A375 (cell line): ENCODE measurements at places on chromosomes 4 and X. TPM values are rescaled to one million over a fixed set of nuclear protein-coding genes. Genes with fewer than 3 reads are reported as not detected.

Gene TRIM75
- not detected in 2 replicates for total RNA-seq

Gene ZCCHC12
- not detected in 2 replicates for total RNA-seq

Gene SSX4B
- 0.53 and 1.0 TPM in 2 replicates for total RNA-seq

Gene BRS3
- total RNA-seq, result not detected in 2 replicates

Gene BTK
- not detected in 2 replicates for total RNA-seq

Gene DHRSX
- 7.0 and 10.1 TPM in 2 replicates for total RNA-seq

Gene SSX2B
- 24.9 and 31.2 TPM in 2 replicates for total RNA-seq

Gene CT45A1
- total RNA-seq, result 66.5 and 103 TPM in 2 replicates

Gene AKAP4
- total RNA-seq, result not detected in 2 replicates

Gene AMTN
- not detected in 2 replicates for total RNA-seq

Gene SLIT2
- total RNA-seq, result 1.5 and 2.9 TPM in 2 replicates

Gene HSPA4L
- total RNA-seq, result 2.1 and 3.6 TPM in 2 replicates

Gene CLIC2
- total RNA-seq, result not detected in 2 replicates

Gene CCDC110
- 0.34 TPM in 1 of 2 replicates, not detected in the other for total RNA-seq

Gene COL25A1
- not detected in 2 replicates for total RNA-seq

Gene LNX1
- total RNA-seq, result 3.2 and 3.4 TPM in 2 replicates

Gene TBC1D9
- 9.3 and 13.6 TPM in 2 replicates for total RNA-seq

Gene SRPX2
- 16.0 and 17.7 TPM in 2 replicates for total RNA-seq

Gene MSX1
- 15.8 and 16.7 TPM in 2 replicates for total RNA-seq

Gene STBD1
- total RNA-seq, result 1.9 and 3.2 TPM in 2 replicates

Gene JCHAIN
- total RNA-seq, result not detected in 2 replicates

Gene KDM5C
- 115 and 129 TPM in 2 replicates for total RNA-seq

Gene FHIP1A
- 3.4 and 7.0 TPM in 2 replicates for total RNA-seq

Gene SERTM2
- total RNA-seq, result not detected in 2 replicates

Gene NDST3
- 0.23 TPM in 1 of 2 replicates, not detected in the other for total RNA-seq

Gene ARAP2
- total RNA-seq, result 8.9 and 11.7 TPM in 2 replicates

Gene MAGEA8
- total RNA-seq, result not detected in 2 replicates

Gene MAGEB6B
- not detected in 2 replicates for total RNA-seq

Gene KIAA1210
- total RNA-seq, result not detected in 2 replicates

Gene CCDC158
- not detected in 2 replicates for total RNA-seq

Gene P2RY8
- not detected in 2 replicates for total RNA-seq

Gene TMEM128
- total RNA-seq, result 17.5 and 20.5 TPM in 2 replicates

Gene PPBP
- total RNA-seq, result not detected in 2 replicates

Gene TEX13B
- total RNA-seq, result not detected in 2 replicates

Gene EVC2
- total RNA-seq, result 0.08 TPM in 1 of 2 replicates, not detected in the other

Gene ERCC6L
- 5.2 and 7.0 TPM in 2 replicates for total RNA-seq

Gene TLL1
- 0.11 TPM in 1 of 2 replicates, not detected in the other for total RNA-seq

Gene DYNLT3
- 45.9 and 50.7 TPM in 2 replicates for total RNA-seq

Gene GPM6B
- total RNA-seq, result 0.23 TPM in 1 of 2 replicates, not detected in the other

Gene VGLL1
- not detected in 2 replicates for total RNA-seq

Gene PAK3
- 0.38 and 1.3 TPM in 2 replicates for total RNA-seq

Gene RAB9B
- total RNA-seq, result 0.23 and 0.34 TPM in 2 replicates

Gene TENM3
- 29.5 and 39.3 TPM in 2 replicates for total RNA-seq

Gene RNF128
- 2.6 and 3.8 TPM in 2 replicates for total RNA-seq

Gene CYTL1
- total RNA-seq, result 0.30 TPM in 1 of 2 replicates, not detected in the other

Gene HDX
- 1.2 and 2.1 TPM in 2 replicates for total RNA-seq

Gene STATH
- total RNA-seq, result not detected in 2 replicates

Gene PNMA6A
- 0.08 and 0.40 TPM in 2 replicates for total RNA-seq

Gene BMP3
- not detected in 2 replicates for total RNA-seq
